ENCODE measurements at places on chromosomes 6 and 20.

GRCh38 chr6:93323630-93324029 lies 95.7 kb downstream of the EPHA7 start:
- DNase-seq = peak; percentile 61

DNA sequence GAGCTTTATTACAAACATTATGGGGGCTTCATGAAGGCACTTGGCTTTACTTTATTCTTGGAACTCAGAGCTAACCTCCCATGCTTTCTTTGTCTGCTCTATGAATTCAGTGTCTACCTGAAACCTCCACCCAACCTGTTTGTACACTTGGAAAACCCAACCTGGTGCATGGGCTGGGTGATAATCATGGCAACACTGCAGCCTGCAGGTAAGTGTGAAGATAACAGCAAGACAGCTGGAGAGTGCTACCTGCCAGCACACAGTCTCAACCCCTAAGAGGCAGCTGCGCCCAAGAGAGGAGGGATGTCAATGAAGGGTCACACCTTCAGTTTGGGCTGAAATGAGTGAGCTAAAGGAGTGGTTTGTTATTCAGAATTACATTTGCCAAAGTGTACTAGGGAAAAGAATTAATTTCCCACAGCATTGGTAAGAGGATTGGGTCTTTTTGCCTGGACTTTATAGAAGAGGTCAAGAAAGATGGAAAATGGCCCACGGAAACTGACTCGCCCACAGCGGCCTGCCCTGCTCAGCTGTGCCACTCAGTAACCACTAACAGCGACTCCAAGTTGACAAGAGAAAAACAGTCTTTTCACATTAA lies 24.4 kb downstream of the FOXQ1 start:
- DNase-seq = peak; percentile 30

GRCh38 chr20:58603721-58604120 lies 47.4 kb upstream of the STX16 start:
- DNase-seq = no peak

DNA sequence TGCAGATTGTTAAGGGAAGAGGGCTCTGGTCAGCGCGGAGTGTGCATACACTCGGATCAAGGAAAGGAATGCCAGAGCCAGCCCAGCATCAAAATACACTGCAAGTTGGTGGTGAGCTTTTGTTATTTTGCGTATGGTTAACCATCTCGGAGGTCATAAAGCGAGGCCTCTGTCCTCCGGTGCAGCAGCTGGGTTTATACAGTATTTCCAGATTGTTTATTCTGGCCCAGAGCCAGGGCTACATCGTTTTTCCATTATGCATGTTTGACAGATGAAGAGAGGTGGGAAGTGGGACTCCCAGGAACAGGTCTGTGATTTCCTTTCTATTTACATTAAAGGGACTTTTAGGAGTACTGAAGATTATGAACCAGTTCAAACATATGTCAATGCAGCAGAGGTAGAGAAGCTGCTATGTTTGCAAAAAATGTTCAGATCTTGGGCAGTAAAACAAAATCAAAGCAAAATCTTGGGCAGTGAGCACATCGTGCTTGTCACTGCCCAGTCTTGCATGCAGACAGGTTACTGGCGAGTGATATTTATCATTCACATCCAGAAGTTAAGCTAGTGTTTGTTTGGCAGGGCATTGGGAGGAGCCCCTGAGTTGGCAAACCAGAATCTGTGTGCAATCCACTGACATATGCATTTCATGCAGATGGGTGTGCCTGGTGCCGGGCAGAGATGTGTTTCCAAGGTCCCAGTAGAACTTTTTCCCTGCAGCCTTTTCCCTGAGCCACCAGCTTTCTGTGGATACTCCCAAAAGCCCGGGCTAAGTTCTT lies 256.3 kb upstream of the TAB2 start:
- DNase-seq = no peak

DNA sequence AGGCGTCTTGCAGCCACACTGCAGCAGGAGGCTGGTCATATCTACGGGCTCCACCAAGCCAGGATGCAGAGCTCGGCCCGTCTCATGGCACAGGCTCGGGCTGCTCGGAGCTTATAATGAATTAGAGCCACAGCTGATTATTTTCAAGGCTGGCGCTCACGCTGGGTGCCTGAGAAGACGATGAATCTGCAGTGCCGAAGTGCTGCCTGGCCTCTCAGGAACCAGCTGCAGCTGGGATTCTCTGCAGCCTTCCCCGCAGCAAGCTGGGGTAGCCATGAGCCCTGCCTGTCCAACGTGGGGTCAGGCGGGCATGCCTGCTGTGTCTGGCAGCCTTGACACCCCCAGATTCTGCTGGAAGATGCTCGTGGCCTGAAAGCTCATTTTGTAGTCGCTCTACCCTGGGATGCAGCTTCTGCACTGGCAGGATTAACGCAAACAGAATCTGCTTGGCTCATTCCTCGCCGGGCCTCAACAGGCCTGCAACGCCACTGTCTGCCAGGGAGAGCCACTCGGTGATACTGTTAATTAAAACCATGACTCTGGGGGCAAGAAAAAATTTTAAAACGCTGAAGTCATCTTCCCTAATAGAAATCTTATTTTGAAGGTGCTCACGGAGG lies 104.3 kb downstream of the CDH26 start:
- peak; percentile 67 for DNase-seq

DNA sequence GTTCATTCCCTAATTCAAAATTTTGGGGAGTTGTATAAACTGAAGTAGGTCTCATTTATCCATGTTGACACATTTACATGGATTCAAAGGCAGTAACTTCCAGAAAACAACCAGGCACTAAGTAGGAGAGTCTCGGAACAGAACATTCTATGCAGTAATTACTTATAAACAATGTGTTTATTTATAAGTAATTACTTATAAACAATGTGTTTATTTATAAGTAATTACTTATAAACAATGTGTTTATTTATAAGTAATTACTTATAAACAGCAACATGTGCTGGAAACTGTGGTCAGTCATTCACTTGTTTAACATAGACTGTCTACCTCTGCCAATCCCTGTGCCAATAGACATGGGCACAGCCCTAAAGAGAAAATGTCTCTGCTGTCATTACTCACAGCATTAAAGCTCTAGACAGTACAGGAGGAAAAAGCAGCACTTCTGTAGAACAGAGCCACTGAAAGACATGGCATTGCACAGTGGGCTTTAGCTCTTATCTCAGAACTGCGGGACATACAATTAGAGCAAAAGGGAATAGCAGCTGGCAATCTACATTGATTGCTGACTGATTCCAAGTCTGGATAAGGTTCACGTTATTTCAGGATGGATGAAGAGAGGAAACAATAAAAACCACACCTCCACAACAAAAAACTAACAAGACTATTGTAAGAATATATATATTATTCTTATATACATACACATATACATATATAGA lies 188.2 kb downstream of the WDR27 start:
- no peak for DNase-seq

DNA sequence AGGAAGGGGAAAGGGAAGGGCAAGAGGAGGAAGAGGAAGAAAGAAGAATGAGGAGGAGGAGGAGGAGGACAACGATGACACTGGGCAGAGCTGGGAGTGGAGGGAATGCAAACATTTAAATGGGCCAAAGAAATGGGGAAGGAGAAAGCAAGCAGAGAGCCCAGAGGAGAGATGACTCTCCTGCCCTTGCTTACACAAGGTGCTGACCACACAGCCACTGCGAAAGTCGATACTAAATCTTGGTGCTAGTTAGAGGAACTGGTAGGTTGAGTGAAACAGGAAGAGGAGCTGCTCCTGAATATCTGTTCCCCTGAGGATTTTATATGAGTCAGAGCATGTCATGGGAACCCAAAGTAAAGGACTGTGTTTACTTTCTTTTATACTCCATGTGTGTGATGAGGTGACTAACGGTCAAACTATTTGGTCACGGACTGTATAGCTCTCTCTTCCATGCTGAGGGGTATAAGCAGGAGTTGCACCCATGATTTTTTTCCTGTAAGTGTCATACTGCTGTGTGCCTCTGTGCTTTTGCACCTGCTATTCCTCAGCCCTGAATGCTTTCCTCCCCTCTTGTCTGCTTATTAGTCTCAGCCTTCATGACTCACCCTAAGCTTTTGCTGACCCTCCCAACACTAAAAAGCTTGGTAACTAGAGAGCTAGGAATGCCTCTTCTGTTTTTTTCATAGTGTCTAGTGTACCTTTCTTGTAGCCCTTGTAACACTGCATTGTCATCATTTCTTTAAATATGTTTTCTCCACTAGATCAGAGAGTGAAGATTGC lies 9.5 kb upstream of the PAQR8 start:
- DNase-seq = no peak

DNA sequence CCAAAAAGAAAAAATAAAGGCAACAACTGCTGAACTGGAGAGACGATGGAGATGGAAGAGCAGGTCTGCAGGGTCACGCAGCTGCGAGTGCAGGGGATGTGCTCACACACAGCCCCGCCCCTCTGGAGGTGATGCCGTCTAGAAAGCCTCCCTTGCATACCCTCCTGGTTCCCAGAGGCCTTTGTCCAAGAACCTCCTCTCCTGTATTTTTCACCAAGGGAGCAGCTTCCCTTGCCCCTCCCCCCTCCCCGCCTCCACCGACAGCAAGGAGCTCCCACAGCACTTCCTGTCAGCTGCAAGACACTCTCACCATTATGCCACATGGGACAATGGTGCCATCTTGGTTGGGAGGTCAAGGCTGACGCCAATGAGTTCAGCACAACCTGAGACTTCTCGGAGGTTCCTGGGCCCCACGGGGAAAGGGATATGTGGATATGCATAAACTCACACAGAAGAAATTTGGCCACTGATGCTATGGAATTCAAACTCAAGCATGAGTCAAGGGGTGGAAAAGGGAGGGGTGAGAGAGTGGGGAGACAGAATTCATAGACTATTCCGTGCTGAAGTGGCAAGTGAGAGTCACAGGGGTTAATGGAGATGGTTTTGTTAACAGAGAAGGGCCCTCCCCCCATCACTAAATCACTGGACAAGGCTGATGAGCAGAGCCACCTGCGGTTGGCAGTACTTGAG lies 132.9 kb downstream of the SCML4 start:
- DNase-seq = no peak

DNA sequence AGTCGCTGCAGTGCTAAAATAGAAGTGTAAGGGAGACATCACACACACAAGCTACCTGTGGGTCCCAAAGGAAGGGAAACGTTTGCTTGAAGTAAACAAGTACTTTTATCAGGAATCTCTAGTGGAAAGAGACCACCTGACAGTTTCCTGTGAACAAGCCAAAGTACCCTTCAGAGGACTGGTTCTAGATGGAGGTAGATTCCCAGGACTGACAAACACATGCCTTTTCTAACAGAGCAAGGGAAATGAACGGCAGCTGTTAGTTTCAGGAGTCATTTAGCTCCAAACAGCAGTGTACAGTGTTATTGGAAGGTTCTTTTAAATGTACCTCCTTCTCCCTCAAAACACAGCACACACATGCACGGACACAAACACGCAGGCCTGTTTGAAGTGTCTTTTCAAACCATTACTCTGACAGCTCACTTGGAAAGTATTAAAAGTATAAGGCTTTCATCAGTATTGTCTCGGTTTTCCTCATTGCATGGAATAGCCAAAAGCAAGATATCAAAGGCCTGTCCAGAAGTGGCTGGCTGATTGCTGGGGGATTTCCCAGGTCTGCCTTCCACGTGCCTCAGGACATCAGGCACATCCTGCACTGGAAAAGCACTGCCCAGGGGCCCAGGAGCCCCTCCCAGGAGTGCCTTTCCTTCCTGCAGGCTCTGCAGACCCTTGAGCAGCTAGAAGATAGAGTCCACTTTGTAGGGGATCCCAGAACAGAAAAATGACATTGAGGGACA lies 393.2 kb upstream of the SOX4 start:
- peak; percentile 36 for DNase-seq

DNA sequence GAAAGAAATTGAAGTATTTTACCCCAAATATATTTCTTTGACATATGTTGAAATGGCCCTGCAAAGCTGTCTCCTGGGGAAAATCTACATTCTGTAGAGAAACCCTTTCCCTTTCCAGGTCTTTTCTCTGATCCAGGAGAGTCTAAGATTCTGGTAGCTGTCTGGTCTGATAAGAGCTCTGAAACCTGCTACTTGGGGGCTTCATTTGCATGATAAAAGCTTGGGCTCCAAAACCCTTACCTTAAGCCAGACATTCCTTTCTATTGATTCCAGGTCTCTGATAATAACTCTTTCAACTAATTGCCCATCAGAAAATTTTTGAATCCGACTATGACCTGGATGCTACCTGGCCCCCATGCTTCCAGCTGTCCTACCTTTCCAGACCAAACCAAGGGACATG lies 169.2 kb upstream of the C6orf118 start:
- DNase-seq = no peak

DNA sequence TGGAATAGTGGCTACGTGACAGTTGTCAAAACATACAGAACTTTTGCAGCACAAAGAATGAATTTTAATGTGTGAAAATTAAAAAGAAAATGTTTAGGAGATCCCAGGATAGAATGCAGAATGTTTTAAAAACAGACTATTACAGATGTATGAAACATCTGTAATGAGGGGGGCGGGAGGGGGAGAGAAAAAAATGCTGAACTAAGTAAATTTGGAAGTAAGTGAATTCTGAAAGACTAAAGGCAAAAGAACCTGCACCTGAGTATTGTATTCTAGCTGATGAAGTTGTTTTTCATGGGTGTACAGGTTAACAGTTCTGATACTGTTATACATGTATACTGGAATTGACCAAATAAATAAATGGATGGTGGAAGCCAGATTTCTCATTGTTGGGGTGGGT lies 178.8 kb downstream of the ZFAND3 start:
- no peak for DNase-seq

GRCh38 chr6:70563530-70563929 lies 3.2 kb upstream of the SDHAF4 start:
- no peak for DNase-seq

DNA sequence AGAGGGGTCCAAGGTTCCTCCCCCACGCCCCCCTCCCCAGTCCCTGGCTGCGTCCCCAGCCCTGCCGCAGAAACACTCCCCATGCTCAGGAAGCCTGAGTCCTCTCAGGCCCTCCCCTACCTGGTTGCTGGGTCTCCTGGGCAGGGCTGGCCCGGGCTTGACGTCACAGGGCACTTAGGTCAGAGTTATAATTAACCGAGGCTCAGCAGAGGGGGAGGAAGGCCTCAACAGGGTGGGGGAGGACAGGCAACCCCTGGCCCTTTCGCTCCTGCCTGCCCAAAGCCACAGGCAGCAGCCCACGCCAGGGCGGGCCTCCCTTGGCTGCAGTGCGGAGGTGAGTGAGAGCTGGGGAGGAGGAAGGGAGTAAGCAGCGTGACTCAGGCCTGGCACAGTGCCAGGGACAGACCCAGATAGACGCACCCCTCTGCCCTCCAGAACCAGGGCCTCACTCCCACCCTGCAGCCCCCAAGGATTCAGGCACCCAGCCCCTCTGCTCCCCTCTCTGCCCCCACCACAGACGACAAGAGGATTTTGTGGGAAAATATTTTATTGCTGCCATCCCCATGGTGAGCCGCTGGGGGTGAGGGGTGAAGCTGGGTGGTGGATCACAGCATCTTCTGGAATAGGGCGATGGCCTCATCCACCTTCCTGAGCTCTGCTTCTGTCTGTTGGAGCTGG lies at the start of gene VWA7:
Gene VWA7 (minus strand): TSS at position 340 of the 678 bp plus-strand sequence. CDS start 549 bp downstream, outside the sequence.
- DNase-seq = peak; percentile 69

DNA sequence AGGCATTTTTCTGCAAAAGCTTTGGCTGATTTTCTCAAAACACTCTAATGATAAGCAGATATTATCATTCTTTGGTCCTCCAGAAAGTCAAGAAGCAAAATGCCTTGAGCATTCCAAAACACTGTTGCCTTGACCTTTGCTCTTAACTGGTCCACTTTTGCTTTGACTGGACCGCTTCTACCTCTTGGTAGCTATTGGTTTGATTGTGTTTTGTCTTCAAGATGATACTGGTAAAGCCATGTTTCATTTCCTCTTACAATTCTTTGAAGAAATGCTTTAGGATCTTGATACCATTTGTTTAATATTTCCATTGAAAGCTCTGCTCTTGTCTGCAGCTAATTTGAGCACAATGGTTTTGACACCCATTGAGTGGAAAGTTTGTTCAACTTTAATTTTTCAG lies 35.6 kb upstream of the SDHAF4 start:
- DNase-seq = no peak
